HuH-7.5 (cell line): ENCODE measurements at places on chromosomes 7 and 10.

GRCh38 chr10:124450012-124450782, at the start of gene NKX1-2:
Gene NKX1-2 (minus strand): TSS chr10:124450035. CDS start chr10:124449943, 92 bp downstream.
- DNase-seq, result no peak

- DNase-seq, result no peak
Measured at GRCh38 chr7:151113344-151114150, 27.3 kb downstream of the AGAP3 start.

- DNase-seq, result no peak
Measured at GRCh38 chr10:101767966-101768790, 7.7 kb downstream of the FGF8 start.

GRCh38 chr7:105951597-105951996, 11.5 kb upstream of the CDHR3 start:
- no peak for DNase-seq
